ENCODE measurements at places on chromosomes 1 and 21. TPM values are rescaled to one million over a fixed set of nuclear protein-coding genes. Genes with fewer than 3 reads are reported as not detected.

Gene CYP2J2
- 0.27 TPM for total RNA-seq

Gene NUP210L
- not detected for total RNA-seq

Gene RCSD1
- 1.00 TPM for total RNA-seq

Gene KRTAP22-2
- total RNA-seq: not detected

Gene PDC
- not detected for total RNA-seq

Gene ADAMTS4
- 13.6 TPM for total RNA-seq

Gene LRRC38
- not detected for total RNA-seq

Gene TMEM35B
- 18.7 TPM for total RNA-seq

Gene RRP15
- 24.4 TPM for total RNA-seq

DNA sequence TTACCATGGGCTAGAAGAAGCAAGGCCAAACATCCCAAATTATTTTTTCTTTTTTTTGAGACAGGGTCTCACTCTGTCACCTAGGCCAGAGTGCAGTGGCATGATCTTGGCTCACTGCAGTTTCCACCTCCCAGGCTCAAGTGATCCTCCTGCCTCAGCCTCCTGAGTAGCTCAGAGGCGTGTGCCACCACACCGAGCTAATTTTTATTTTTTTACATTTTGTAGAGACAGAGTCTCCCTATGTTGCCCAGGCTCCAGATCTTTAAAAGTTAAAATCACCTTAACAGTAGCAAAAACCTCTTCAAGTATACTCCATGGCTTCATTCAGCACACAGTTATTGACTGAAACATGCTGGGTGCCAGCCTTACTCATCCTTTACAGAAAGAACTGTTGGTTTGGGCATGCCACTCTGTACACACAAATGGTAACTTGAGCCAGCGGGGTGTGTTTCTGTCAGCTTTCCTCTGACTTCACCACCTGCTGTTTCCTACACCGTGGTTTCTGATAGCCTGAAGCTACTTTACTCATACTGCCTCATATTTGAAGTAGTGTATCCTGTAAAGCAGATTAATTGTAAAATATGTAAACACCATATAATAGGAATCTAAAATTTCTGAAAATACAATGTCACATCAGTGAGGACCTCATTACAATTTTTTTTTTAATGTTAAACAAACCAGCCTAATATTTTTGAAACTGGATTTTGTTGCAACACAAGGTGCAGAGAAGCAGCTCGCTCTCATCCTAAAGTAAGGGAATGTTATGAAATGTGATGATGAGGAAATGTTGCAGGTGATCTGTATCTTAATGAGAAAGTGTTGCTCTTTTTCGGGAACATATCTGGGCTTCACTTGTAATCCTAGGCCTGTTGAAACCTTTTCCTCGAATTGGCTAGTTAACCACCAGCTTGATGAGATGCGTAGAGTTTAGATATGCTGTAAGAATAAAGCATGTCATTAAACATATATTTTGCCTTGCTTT lies 113.9 kb downstream of the ATP5PO start:
- DNase-seq: no peak

DNA sequence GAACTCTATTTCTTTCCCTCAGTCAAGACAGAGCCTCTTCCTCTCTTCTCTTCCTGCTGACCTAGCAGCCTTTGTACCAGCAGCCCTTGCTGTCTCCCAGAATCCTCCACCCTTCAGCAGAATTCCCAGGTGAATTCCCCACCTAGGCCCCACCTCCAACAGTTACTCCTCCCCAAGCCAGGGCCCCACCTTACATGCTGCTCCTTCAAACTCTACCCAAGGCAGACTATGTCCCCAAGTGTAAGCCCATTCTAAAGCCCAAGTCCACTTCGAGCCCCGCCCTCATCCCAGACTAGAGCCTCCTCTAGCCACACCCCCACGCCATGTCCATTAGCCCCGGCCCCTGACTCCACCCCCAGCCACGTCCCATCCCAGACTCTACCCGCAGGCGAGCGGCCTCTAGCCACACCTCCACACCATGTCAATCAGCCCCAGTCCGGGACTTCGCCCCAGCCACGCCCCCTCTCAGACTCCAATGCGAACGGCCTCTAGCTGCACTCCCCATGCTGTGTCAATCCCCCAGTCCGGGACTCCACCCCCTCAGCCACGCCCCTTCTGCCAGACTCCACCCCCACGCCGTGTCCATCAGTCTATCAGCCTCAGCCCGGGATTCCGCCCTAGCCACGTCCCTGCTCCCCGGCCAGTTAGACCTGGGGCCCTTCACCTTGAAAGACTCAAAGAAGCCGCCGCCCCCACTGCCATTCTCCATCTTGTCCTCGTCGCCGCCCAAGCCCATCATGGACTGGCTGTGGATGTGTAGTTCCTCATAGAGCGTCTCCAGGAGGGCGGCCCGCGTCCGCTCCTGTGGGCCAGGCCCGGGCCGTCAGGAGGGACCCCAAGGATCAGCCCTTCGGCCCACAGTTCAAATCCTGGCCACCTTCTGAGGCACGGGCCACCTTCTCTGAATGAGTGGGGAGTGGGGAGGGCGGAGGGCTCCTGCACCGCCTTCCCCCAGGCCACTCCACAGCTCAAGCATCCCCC lies 61.3 kb downstream of the RAP1GAP start:
- DNase-seq: peak; percentile 75

DNA sequence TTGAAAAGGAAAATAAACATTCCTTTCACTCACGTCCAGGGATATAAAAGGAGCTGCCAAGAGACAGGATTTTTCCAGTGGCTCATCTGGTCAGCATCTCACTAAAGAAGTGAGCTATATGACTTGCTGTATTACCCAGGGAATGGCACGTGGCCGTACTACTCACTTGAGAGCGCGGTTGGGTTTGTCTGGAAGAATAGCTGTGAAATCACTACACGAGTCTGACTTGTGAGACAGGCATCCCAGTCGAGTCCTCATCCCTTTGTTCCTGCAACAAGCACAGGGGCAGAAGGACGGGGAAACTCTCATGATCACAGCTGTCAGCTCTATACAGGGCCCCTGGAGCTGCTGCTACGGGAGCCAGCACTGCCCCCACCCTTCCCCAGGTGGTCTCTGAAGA lies 17.7 kb downstream of the RGS8 start:
- DNase-seq: no peak

GRCh38 chr1:159161001-159161718 lies 10.3 kb upstream of the CADM3 start:
- DNase-seq: peak; percentile 86

DNA sequence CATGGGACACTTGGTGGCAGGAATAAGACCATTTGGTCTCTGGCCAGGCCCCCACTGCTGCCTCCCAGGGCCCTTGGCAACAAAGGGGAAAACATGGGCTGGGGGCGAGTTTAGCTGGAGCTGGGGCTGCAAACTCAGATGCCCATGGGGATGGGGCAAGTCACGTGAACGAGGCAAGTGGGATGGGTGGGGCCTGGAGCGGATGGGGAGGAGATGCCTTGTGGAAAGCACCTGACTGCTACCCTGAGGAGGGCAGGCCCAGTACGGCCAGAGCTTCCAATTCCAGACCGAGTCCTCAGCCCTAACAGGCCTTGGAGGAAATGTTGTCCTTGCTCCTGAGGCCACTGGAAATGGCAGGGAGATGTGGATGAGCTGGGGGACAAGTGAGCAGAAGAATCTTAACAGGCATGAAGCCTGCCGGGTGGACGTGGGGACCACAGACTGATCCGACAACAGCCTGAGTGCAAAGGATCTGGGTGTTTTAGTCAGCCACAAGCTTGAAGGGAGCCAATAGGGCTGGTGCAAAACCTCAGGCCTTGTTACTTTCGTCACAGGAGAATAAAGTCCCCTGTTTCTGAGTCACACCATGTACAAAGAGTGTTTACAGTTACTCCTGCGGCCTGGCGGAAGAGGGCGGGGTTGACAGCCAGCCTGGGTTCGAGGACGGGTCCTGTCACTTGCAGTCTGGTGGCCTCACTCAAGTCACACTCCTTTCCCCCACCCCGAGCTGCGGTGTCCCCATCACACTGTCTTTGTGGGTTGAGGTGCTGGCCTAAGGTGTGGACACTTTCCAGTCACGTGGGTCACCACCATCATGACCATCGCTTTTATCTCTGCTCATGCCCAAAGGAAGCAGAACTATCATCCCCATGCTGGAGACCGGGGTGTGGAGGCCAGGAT lies 19.1 kb downstream of the RUNX3 start:
- no peak for DNase-seq

DNA sequence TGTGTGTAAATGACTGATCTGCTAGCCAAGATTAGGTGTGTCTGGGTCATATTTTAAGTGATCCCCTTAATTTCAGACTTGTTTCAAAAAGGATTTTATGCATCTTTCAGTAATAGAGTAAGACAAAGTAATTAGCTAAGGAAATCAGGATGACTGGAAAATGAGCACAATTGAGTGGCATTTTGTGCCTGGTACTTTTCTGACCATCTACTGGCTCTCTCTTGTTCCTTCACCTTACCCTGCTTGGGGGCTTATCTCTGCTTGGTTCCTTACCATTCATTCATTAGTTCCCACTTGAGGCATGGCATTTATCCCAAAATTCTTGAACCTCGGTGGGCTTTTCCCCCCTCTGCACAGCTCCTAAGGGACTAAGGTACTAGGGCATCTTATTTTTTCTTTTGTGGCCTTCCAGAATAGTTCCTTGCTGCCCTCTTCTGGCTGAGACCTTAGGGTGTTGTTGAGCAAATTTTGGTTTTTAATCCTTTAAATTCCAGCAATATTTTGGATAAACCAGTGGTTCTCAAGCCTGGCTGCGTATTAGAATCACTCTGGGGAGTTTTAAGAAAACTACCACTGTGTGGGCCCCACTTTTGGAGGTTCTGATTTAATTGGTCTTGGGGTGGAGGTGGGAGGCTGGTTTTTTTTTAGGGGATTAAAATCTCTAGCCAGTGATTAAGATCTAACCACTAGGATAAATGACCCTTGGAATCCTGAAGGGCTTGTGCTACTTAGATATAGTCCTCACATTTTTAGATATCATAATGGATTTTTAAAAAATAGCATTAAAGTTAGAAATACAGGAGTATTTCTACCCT lies 50.8 kb downstream of the HS2ST1 start:
- peak; percentile 56 for DNase-seq

DNA sequence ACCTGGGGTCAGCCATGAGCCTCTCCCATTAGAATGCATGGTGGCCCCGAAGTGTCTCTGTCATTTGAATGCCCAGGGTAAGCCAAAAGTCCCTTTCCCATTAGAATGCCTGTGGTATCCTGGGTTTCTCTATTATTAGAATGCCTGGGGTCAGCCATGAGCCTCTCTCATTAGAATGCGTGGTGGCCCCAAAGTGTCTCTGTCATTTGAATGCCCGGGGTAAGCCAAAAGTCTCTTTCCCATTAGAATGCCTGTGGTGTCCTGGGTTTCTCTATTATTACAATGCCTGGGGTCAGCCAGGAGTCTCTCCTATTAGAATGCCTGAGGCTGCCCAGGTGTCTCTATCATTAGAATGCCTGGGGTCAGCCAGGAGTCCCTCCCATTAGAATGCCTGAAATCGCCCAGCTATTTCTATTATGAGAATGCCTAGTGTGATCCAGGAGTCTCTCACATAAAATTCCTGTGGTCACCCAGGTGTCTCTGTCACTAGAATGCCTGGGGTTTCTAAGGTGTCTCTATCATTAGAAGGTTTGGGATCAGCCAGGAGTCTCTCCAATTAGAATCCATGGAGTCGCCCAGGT lies 65.5 kb downstream of the RNF187 start:
- no peak for DNase-seq

DNA sequence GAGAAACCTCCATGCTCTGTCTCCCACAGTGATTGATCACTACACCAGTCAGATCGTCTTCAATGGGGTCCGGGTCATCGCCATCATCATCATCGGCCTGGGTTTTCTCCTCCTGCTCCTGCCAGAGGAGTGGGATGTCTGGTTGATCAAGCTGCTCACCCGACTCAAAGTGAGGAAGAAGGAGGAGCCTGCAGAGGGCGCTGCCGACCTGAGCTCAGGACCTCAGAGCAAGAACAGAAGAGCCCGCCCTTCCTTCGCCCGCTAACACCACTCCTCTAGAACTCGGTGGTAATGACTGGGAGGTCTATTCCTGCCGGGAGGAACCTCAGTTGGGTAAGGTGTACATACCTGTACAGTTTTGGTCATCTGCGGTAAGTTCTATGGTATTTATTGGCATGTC lies 50.3 kb upstream of the COA6 start:
- peak; percentile 40 for DNase-seq

- DNase-seq: no peak
Observed at GRCh38 chr1:173485401-173485800, 8.3 kb downstream of the PRDX6 start.

- no peak for DNase-seq
Observed at GRCh38 chr1:32184650-32185049, 5.2 kb downstream of the TXLNA start.

DNA sequence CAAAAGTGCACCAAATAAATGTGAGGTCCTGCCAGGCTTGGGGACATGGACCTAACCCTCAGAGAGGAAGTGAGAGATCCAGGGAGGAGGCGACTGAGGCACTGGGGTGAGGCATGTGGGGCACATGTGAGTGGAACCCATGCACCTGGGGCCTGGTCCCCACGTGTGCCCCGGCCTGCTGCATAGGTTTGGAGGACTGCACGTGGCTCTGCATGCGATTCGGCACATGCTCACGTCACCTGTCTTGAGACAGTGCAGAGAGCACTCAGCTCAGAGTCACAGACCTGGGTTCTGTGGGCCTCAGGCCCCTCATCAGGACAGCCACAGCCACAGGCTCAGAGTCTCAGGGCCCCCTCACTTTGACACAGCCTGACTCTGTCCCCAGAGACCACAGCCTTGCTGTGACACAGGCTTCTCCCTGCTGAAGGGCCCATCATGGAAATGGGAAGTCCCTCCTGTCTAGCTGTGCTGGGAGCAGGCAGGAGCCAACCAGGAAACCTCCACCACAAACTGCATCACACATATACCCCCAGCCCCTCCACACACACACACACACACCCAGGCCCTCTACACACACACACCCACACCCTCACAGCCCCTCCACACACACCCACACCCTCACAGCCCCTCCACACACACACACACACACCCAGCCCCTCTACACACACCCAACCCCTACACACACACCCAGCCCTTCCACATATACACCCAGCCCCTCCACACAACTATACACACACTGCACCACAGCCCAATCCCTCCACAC lies 48.2 kb downstream of the SLC9A1 start:
- DNase-seq: no peak

GRCh38 chr1:23908453-23909341 lies 4.5 kb downstream of the CNR2 start:
- DNase-seq: no peak

- DNase-seq: no peak
Observed at GRCh38 chr1:231705806-231706760, 79.5 kb downstream of the DISC1 start.

DNA sequence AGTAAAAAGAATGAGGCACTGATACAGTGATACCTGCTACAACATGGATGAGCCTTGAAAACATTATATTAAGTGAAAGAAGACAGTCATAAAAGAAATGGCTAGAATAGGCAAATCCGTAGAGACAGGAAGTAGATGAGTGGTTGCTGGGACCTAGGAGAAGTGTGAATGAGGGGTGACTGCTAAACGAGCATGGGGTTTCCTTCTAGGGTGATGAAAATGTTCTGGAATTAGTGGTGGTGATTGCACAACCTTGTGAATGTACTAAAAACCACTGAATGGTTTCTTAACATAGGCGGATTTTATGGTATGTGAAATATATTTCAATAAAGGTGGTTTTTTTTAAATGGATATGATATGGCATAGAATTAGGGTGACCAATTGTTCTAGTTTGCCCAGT lies 12.6 kb upstream of the SERINC2 start:
- no peak for DNase-seq

GRCh38 chr1:218390618-218391017 lies 45.5 kb downstream of the TGFB2 start:
- peak; percentile 91 for DNase-seq

All from endothelial cell of umbilical vein (primary cell).